ENCODE measurements at places on chromosomes 16 and 17.

- DNase-seq: no peak
Observed at GRCh38 chr17:63279498-63280230, 166.4 kb downstream of the CYB561 start.

GRCh38 chr16:4306470-4307214 lies 9.2 kb upstream of the GLIS2 start:
- peak; percentile 66 for DNase-seq

DNA sequence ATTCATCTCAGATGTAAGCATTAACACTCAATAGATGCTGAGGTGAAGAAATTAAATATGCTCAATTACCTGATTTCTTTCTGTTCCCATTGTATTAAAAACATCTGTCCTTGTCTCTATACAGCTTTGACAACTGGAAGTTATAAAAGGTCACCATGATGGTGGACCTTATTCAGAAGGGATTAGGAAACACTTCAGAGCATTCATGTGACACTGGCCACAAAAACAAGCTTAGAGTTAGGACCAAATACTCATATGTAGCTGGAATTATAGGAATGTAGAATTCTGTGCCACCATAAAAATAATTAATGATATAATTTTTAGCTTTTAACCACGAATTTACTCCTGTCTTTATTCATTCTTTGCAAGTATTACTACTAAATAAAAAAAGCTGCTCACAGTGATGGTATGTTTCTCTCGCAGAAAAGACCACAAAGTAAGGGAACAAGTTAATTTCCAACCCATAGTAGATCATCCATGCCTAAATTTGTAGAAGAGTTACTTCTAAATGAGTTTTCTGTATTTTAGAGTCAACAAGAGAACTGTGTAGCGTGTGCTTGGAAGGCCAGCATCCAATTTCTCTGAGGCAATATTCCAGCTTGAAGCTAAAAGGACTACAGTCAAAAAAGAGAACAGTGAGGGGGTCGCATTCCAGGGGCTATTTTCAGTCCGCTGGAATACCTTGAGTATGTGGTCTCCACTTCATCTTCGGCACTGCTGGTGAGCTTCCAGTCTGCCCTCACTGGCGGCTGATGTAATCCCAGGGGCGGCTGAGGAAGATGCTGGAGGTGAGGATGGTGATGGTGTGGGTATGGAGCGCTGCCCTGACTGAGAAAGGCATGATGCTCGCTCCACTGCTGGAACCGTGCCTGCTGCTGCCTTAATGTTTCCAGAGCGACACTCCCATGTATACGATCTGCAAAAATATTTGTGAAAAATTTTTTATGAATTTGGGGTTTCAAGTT lies 63.7 kb downstream of the CACNG1 start:
- DNase-seq: no peak

DNA sequence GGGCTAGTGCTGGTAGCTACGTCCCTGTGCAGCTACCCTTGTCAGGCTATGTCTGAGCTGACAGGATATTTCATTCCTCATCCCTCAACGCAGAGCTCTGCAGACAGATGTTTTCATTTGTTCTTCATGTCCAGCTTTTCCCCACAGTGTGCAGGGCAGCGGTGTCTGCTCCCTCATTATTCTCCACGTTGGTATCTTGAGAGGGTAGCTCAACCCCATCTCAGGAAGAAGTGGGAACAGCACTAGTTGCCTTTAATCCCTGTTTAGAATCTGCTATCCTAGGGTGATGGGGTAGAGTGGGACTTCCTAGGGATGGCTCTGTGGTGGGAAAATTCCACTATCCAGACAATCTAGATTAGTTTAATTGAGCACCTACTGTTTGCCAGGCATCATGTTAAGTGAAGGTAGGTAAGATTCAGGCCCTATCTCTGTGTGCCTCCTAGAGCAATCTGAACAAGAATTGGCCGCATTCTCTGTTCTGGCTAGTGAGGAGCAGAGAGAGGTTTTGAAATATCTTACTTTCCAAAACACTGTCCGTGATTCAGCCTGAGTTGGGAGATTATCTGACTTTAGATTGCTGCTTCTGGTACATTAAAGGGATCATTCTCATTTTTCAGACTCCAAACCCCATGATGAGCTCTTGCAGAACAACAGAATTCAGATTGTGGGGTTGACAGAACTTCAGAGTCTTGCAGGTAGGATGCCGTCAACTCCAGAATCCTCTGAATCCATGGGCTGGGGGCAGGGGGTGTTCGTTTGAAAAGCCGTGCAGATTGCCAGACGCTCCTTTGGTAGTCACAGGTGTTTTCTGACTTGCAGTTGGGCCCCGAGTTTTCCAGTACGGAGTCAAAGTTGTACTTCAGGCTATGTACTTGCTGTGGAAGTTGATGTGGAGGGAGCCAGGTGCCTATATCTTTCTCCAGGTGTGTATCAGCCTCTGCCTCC lies 963 bp downstream of the ALG1 start:
- no peak for DNase-seq

DNA sequence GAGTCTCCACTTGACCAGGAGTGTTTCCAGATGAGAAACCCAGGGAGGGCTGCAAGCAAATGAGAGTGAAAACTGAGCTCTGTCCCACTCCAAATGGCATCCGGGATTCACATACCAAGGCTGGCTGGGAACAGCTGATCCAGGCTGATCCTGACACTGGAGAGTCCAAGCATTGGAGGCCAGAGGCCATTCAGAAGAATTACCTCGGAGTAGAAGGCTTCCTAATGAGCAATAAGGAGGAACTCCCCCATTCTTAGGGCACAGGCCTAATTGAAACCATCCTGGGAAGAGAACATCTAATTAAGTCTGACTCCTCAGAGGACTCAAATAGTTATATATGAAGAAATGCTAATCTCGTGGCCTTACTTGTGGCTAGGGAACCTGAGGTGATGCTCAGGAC lies 142.8 kb downstream of the PRKCA start:
- DNase-seq: no peak

GRCh38 chr17:79483842-79484241 lies 127.0 kb downstream of the RBFOX3 start:
- DNase-seq: no peak

DNA sequence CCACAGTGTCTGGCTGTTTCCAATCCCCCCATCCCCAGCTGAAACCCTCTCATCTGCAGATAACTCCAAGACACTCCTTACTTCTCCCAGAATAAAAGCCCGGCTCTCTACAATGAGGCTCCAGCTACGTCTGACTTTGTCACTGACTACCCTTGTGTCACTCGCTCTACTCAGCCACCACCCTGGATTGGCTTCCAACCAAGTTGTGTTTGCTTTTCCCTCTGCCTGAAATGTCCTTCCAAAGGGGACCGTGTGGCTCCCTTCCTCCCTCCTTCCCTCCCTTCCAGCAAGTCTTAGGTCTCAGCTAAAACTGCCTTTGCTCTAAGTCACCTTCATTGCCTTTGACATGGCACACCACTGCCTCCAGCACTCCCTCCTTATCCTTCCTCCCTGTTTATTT lies 42.8 kb downstream of the CDH1 start:
- DNase-seq: no peak

DNA sequence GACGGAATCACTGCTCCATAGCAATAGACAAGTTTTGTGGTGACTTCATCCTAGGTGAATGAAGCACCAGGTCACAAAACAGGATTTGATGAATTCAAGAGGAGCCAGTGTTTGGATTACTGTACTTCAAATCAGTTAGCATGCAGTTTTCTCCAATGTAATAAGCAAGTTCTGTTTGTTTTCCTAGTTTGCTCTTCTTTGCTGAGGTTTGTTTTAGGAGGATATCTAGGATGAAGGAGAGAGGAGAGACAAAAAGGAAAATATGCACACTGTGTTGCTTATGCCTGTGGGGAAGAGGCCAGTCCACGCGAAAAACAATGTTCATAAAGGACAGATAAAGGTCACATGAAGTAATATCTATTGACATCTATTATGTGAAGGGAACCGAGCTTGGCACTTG lies 9.0 kb downstream of the KRT37 start:
- no peak for DNase-seq

DNA sequence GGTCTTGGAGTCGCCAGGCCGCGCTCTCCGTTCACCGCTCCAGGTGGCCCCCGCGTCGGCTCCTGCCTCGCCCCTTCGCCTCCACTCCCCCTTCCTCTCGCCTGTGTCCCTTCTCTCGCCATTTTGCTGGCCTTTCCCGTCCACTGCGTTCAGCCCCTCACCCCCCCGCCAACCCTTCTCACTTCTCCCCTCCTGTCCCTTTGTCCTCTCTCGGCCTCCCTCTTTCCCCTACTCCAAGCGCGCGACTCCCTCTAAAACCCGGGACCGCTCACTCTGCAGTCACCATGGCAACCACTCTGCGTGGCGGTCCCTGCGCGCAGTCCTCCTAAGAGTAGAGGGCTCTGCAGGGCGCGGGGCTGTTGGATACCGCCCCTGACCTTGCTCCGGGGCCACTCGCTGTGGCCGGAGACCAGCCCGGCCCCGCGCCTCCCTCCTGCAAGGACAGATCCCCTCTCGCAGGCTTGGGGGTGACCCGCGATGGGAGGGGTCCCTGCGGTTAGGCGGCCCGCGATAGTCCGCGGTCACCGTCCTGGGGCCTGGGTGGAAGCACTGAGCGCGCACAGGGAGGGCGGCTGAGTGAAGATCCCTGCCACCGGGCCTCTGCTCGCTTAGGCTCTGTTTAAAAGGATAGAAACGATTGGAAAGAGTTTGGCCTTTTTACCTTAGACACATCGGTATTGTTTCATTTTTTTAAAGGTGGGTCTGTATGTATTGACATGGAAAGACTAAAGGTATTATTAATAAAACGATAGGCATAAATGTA lies 454 bp downstream of the CCDC40 start:
- DNase-seq: peak; percentile 41

DNA sequence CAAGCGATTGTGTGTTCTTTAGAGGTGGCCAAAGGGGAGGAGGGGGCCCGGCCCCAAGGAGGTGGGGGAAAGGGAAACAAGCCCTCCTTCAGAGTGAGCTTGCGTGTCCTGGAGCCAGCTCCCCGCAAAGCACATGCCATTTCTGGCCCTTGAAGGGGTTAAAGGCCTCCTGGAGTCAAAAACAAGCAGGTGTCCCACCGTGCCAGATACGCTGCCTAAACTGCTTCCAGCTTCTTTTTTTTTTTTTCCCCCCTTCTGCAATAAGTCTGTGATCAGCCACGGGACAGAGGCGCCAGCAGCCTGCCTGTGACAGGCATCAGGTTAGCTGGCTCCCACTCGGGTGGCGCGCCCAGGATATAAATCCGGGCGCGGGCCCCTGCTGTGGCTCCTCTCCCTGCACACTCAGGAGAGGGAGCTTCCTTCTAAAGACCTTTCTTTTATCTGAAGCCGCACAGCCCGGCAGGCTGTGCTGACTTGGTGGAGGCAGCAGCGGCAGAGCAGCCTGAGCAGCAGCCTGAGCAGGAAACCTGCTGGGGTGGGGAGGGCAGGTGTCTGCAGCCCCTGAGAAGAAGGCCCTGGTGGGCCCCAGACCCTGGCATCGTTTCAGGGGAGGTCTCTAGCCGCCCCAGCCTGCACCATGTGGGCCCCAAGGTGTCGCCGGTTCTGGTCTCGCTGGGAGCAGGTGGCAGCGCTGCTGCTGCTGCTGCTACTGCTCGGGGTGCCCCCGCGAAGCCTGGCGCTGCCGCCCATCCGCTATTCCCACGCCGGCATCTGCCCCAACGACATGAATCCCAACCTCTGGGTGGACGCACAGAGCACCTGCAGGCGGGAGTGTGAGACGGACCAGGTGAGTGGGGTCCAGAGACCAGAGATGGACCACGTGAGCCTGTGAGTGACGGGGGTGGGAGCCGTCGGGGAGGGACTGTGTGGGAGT lies at the start of gene WFIKKN2:
Gene WFIKKN2, plus strand, starts transcription at position 286 of the 934 bp plus-strand sequence. Its CDS starts 352 bp downstream, at position 638.
- DNase-seq: no peak

DNA sequence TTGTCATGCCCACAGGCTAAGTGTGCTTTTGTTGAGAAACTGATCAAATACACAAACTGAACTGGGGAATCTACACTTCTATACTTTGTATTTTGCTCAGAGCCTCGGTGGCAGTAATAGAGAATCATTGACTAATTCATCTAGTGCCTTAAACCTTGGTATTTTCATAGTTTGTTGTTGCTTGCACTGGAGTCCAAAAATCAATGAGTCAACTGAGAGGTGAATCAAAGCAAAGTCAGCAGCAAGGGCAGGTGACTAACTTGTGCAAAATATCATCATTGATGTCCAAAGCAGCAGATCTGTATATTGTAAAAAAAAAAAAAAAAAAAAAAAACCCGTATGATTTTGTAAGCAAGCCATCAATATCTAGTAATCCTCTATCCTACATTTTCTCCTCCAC lies 296.4 kb downstream of the MAP2K6 start:
- no peak for DNase-seq

DNA sequence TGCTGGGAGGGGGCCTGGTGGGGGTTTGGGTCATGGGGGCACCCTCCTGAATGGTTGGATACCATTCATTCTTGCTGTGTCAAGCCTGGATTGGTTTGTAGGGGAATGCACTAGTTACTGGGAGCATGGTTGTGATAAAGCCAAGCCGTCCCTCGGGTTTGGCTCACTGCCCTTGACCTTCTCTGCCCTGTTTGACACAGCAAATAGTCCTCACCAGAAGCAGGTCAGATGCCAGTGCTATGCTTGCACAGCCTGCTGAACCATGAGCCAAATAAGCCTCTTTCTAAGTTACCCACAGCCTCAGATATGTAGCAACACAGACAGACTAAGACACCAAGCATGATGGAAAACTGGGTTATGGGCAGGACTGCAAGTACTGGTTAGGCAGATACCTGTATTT lies 14.6 kb downstream of the ZNF778 start:
- no peak for DNase-seq

- no peak for DNase-seq
Observed at GRCh38 chr16:66374176-66374575, 7.7 kb downstream of the CDH5 start.

GRCh38 chr17:53722407-53722806 lies 100.3 kb upstream of the KIF2B start:
- no peak for DNase-seq

Data from CD4-positive, alpha-beta T cell treated with Interleukin-10 for 1 hour (primary cell).